Stimulated activated CD8-positive, alpha-beta memory T cell treated with anti-CD3 and anti-CD28 coated beads, Interleukin-4, amount 100 ng/mL, for 24 hours (primary cell): ENCODE measurements at places on chromosomes 1 and 21.
A peak's percentile ranks its signal among the peaks of the same experiment; 100 is the strongest.

DNA sequence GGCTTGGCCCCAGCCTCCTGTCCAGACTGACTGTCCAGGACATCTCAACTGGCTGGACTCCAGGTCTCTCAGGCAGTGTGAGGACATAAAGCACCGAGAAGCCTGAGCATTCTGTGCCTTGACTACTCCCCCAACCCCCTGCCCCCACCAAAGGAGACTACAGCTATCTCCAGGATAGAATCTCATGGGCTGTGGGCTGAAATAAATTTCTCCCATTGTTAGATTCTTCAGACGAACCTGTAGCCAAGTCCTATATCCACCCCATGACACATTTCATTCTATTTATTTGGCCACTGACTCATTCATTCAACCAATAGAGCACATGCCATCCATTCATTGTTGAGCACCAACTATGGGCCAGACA is 11.4 kb downstream of the VWA5B1 start:
- DNase-seq = no peak

- no peak for DNase-seq
Measured at GRCh38 chr1:7654725-7655124, 116.4 kb upstream of the VAMP3 start.

GRCh38 chr1:90919190-90919719 is 102.6 kb downstream of the ZNF644 start:
- no peak for DNase-seq

GRCh38 chr1:83691953-83692500 is 306.9 kb downstream of the TTLL7 start:
- no peak for DNase-seq

DNA sequence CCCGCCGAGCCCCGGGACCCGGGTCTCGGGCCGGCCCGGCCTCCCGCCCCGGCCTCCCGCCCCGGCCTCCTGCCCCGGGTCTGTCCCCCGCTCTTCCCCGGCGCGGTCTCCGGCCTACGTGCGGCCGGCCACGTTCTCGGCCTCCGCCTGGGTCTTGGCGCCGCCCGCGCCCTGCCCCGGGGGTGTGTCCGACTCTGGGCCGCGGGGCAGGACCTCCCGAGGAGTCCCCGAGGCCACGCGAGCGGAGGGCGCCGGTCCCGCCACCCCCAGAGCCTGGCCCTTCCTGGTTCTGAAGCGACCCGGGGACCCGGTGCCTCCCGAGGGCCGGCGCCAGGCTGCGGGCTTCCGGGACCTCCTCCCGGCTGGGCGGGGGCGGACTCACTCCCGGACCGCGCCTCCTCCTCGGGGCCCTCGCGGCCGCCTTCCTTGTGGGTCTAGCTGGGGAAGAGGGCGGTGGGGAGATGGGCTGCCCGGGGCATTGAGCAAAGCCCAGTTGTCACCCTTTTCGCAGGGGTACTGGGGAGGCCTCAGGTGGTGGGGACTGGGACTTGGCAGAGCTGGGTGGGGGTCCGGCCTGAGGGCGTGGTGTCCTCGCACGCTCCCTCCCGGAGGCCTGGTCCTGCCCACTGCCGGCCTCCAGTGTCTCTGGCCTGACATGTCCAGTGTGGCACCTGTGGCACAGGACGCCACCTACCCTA is 558 bp downstream of the PFKL start:
- peak; percentile 45 for DNase-seq

- no peak for DNase-seq
Measured at GRCh38 chr1:47940326-47940725, 56.9 kb downstream of the TRABD2B start.

GRCh38 chr1:33032126-33032869 is 4.4 kb downstream of the AK2 start:
- no peak for DNase-seq

GRCh38 chr1:224333309-224333926 is 3.4 kb upstream of the NVL start:
- no peak for DNase-seq

- no peak for DNase-seq
Measured at GRCh38 chr1:18009055-18009454, 98.5 kb upstream of the IGSF21 start.

GRCh38 chr1:232456714-232457113 is 173.2 kb downstream of the SIPA1L2 start:
- no peak for DNase-seq

- no peak for DNase-seq
Measured at GRCh38 chr1:97903626-97904025, 17.2 kb downstream of the DPYD start.

DNA sequence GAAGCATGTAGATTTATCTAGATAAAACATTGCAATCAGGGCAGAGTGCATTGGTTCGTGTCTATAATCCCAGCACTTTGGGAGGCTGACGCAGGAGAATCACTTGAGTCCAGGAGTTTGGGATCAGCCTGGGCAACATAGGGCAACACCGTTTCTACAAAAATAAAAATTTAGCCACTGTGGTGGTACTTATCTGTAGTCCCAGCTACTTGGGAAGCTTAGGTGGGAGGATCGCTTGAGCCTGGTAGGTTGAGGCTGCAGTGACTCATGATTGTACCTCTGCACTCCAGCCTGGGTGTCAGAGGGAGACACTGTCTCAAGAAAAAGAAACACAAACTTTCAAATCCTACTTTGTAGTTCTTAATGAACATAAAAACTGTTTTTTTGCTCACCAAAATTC is 64.2 kb upstream of the RCC1 start:
- no peak for DNase-seq

DNA sequence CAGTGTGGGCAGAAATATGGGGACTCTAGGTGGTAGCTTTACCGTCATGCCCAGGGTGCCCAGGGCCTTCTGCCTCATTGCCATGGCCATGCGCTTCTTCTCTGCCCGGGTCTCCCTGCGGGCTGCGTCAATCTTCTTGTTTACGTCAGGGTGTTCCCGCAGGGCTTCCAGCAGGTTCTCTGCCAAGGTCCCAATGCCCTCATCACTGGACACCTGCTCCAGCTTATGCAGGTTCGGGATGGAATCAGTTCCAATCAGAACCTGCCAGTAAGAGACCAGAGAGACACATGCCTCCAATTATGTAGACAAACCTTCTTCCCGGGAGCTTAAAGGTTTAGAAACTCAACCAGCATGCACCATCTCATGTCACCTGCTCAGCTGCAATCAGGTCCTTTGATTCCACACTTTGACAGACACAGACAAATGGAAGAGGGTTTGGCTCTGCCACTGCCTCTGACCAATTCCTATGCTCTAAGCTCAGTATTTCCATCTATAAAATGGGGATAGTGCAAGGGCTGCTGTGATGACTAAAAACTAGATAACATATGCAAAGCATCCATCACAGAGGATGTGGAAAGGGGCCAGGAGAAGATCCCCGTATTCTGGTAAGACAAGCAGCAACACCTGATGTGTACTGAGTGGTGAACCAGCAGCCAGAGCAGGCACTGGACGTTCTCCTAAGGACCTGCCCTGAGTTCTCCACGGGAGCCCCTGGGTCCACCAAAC is 121.2 kb downstream of the UBR4 start:
- DNase-seq = no peak

- no peak for DNase-seq
Measured at GRCh38 chr1:89273324-89273778, 691 bp upstream of the GBP5 start.

- DNase-seq = no peak
Measured at GRCh38 chr1:16276302-16277030, 39.5 kb upstream of the CPLANE2 start.

GRCh38 chr1:190176776-190177175 is 300.9 kb downstream of the BRINP3 start:
- no peak for DNase-seq

DNA sequence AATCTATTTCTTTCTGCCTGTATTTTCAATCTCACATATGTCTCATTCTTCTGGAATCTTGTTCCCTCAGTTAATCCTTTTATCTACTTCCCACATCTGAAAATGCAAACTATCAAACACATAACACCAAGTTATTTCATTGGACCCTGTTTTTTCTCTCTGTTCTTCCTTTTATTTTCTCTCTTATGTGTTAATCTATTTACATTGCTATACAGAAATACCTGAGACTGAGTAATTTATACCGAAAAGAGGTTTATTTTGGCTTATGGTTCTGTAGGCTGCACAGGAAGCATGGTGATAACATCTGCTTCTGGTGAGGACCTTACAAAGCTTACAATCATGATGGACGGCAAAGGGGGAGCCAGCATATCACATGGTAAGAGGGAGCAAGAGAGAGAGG is 247.6 kb downstream of the TGFB2 start:
- DNase-seq = no peak

GRCh38 chr1:25443030-25443699 is 12.5 kb downstream of the MACO1 start:
- DNase-seq = no peak

DNA sequence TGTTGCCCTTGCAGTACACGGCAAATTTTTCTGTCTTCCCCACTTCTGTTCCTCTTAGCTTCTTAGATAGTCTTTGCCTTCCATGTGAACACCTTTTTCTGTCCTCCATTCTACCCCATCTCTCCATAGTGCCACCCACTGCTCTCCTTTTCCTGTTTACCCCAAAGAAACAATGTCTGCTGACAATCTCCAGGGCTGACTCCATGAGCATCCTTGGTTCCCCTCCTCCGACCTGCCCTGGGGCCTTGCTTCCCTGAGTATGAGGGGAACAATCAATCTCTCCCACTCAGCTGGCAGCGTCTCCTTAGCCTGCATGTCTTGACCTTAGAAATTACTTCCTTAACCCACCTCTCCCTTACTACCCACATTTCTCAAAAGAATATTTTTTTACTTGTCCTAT is 12.3 kb upstream of the MYBPHL start:
- DNase-seq = no peak

DNA sequence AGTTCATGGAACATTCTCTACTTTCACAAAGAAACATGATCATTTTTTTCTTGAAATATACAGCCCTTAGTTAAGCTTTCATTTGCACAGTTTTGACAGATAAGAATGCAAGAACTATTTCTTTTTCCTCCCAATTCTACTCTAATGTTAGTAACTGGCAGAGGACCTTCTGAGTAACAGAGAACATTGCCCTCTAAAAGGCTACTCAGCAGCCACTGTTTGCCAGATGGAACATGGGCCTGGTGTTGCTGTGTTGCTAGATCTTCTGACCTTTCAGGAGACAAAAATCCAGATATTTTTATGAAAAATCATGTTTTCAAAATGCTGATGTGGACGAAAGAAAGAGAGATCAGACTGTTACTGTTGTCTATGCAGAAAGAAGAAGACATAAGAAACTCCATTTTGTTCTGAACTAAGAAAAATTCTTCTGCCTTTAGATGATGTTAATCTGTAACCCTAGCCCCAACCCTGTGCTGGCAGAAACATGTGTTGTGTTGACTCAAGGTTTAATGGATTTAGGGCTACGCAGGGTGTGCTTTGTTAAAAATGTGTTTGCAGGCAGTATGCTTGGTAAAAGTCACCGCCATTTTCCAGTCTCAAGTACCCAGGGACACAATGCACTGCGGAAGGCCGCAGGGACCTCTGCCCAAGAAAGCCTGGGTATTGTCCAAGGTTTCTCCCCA is 2.9 kb upstream of the PRDX6 start:
- no peak for DNase-seq

- no peak for DNase-seq
Measured at GRCh38 chr1:1847061-1847850, 43.6 kb downstream of the GNB1 start.

DNA sequence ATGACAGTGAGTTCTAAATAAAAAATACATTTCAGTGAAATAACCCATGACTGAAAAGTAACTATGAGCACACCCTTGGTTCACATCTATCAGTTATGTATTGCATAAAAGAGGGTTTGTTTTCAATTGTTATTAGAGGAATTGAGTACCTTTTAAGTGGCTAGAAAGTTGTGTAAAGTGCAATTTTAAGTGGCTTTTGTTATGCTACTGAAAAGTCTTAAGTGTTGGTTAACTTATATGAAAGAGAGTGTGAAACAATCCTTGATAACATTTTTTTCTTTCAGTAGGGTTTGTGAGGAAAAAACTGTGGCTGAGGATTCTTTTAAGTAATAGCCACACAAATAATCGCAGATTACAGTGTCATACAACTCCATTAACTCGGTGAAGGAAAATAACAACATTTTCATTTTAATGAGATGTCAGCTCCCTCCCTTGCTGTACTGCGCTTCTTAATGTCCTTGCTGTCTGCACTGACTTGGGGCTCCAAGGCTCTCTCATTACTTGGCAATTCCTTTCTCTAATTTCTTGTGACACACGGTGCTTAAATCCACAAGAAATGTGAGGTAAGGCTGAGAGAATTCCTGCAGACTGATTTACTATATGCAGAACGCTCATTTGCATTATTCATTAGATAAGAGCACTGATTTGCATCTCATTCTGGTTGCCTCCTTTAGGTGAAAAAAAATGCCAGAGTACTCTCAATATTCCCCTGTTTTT is 40.6 kb downstream of the NTNG1 start:
- no peak for DNase-seq

DNA sequence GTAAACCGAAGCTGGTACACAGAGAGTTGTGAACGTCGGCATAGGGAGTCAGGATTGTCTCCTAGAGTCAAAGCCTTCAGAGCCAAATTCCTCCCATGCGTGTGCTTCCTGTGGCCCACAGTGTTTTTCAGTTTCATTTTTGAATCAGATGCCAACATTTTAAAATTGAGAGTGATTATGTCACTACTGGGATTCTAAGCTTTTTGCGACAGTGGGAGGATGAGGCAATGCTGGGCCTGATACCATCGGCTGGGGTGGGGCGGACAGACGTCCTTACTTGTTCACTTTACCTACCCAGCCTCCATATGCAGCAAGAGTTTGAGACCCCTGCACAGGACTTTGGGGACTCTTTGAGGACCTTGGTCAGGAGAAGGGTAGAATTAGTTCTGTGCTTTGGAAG is 1.3 kb upstream of the KLHDC7A start:
- no peak for DNase-seq

DNA sequence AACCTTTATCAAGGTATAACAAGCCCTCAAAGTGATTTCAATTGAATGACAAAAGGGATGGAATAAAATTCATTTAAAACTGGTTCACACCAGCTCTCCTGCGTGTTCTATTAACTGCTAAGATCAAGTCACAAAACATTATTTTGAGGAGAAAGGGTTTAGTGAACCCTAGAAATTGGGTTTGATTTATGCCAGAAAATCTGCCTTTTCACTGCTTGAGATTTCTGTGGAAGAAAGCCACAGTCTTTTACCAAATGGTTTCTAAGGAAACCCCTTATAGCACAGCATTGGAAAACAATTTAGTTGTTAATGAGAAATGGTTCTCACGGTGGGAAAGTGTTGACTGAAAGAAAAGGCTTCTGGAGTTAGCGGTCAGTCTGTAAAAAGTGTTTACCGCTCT is 43.6 kb upstream of the DPH5 start:
- DNase-seq = no peak

- DNase-seq = no peak
Measured at GRCh38 chr1:104073463-104073902, 323.8 kb downstream of the AMY1C start.
